ENCODE measurements at places on chromosomes 1 and 21.

- peak; percentile 92 for DNase-seq
Observed at GRCh38 chr1:86756062-86756406, 51.7 kb downstream of the SH3GLB1 start.

- DNase-seq: no peak
Observed at GRCh38 chr21:45611939-45612664, 31.4 kb upstream of the PCBP3 start.

GRCh38 chr1:119773711-119774241 lies 5.1 kb upstream of the HMGCS2 start:
- DNase-seq: peak; percentile 90

DNA sequence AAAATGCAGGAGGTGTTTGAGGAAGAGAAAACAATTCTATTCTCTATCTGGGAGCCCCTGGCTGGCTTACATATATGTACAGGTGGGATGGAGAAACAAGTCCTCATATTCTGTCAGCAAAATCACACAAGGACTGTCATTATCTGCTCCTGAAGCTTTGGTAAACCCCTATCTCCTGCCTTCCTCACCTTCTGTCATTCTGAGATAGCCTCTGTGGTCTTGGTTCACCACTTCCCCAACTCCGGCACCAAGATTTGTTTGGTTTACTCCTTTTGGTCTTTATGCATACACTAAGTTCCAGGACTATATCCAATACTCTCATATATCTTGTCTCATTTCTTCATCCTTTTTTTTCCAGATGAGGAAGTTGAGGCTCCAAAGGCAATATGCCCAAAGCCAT lies 551.1 kb downstream of the PLPP3 start:
- DNase-seq: no peak

GRCh38 chr1:158104891-158105290 lies 75.8 kb upstream of the CD1D start:
- no peak for DNase-seq

DNA sequence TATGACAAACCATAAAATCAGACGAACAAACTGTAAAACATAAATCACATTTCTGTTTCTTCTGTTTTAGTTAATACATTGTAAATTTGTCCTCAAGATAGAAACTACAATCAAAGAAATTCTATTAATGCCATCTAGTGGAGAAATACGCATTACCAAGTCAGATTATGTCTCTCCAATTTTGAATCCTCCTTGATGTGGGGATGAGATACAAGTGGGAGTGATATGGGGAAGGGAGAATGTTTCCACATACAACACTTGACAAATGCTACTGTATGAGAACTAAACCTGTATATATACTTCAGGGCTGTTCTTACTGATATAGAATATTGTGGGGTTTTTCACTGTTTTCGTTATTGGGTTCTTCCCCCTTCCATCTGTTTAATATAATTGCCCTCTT lies 2.6 kb downstream of the HFM1 start:
- peak; percentile 62 for DNase-seq

GRCh38 chr1:67795179-67795912 lies 37.9 kb downstream of the GNG12 start:
- no peak for DNase-seq

- no peak for DNase-seq
Observed at GRCh38 chr1:193549081-193549480, 362.7 kb upstream of the B3GALT2 start.

DNA sequence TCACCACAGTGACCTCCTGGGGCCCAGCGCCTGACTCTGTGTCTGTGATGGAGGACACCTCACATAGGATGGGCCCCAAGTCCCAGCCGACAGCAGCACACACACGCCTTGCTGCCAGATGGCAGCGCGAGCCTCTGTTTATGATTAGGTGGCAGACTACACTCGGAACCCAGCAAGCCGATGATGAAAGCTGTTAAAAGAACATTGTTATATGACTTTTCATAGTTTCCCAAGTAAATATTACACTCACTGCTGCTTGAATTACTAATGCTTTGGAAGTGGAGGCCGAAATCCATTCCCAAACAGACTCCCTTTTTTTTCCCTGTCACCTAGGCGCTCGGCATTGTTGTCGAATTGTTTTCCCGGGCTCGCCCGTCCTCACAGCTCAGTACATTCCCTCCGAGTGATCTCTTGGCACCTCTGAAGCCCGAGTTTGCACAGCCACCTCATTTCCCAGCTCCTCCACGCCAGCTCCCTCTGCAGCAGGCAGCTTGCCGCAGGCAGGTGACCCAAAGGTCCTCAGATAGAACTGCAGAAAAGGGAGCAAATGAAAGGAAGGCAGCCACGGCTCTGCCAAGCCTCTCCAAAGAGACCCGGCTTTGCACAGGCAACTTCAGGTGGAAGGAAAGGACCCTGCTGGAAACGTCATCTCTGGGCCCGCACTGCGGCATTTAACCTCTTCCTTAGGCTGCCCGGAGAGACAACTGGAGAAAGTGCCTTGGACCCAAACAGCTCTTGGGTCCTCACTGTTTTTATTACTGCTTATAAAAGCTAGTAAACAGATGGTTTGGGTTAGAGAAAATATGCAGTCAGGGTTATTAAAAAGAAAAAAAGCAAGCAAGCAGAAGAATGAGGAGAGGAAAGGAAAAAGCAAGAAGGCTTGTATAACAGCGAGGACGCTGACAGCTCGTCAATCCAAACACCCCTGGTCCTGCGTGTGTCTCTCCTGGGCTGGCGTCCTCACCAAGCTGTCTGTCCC lies 72.2 kb upstream of the SLC25A33 start:
- DNase-seq: no peak

GRCh38 chr21:41815652-41816582 lies 49.1 kb upstream of the RIPK4 start:
- no peak for DNase-seq

GRCh38 chr1:16178596-16179497 lies 23.0 kb upstream of the EPHA2 start:
- no peak for DNase-seq

GRCh38 chr1:56418151-56418631 lies 161.2 kb downstream of the PLPP3 start:
- DNase-seq: no peak

- no peak for DNase-seq
Observed at GRCh38 chr1:34280509-34280908, 103.8 kb downstream of the C1orf94 start.

- DNase-seq: no peak
Observed at GRCh38 chr1:235802573-235803346, 63.9 kb downstream of the LYST start.

DNA sequence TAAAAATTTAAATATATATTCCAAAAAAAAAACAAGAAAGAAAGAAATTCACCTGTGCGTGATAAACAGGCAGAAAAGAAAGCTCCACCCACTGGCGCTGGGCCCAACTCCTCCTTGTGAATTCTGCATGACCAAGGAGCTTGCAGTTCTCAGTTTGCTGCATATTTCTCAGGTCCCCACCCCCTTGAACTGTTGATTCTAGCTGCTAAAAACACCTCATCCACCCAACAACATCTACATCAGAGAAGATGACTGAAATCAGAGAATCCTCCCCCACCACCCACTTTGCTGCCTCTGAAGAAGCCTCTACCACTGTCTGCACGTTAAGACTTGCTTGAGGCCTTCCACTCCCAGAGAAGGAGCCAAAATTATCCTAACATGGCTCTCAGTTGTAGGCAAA lies 104.8 kb downstream of the RGS2 start:
- no peak for DNase-seq

GRCh38 chr1:155296661-155297060 lies 4.6 kb downstream of the PKLR start:
- no peak for DNase-seq

- no peak for DNase-seq
Observed at GRCh38 chr1:155177192-155177917, 3.7 kb downstream of the TRIM46 start.

GRCh38 chr1:239539812-239540211 lies 153.4 kb downstream of the CHRM3 start:
- no peak for DNase-seq

DNA sequence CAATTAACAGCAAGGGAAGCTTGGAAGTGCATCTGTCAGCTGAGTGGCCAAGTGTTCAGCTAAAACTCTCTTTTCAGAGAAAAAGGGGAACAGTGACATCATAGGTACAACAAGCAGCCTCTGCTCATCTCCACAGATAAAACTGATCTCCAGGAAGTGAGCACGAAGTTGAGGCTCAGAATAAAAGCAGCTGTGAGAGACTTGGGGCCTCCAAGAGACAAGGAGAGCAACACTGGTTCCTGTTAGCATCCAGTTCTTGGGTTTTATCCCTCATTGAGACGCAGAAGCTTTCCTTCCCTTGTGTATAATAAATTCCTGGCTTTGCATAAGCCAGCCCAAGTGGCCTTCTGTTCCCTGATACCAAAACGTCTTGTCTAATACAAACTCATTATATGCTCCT lies 20.0 kb upstream of the CNN3 start:
- DNase-seq: no peak

DNA sequence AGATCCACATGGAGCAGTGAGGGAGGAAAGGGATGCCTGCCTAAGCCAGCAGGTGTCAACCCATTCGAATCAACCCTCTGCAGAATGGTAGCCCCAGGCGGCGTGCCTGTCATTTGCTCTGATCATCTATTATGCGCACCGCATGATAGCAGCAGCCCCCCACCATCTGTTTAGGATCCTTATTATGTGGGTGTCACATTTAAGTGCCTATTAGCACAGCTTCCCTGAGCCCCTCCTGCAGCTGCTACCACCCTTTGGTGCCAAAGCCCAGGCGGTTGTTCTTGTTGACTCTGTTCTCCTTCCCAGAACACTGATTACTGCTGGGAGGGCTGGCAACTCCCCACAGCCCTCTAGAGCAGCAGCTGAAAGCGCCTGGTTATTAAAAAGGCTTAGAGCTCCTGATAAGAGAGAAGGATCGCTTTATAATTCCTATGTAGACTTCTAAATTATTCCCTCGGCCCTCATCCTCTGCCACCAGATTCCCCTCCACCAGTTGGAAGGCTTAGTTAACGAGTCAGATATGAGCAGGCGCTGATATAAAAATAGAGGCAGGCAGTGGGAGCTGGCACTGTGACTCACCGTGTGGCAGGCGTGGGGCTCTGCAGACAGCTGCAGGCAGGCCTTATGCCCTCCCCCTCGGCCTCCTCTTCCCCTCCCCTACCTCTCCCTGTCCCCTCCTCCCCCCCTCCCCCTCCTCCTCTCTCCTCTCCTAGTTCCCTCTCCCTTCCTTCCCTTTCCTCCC lies 23.0 kb downstream of the ACTA1 start:
- peak; percentile 80 for DNase-seq

GRCh38 chr1:235423214-235423652 lies 56.0 kb downstream of the TBCE start:
- DNase-seq: no peak

DNA sequence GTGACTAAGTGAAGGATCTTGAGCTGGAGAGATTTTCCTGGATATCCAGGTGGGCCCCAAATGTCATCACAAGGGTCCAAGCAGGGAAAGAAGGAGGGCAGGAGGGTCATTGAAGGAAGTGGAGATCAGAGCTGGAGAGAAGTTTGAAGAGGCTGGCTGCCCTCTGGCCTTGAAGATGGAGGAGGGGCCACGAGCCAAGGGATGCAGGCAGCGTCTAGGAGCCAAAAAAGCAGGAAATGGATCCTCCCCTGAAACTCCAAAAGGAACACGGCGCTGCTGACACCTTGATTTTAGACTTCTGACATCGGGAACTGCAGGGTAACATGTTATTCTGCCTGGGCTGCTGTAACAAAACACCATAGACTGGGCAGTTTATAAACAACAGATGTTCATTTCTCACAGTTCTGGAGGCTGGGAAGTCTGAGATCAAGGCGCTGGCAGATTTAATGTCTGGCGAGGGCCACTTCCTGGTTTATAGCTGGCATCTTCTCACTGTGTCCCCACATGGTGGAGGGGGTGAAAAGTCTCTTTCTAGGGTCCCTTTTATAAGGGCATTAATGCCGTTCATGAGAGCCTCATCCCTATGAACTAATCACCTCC lies 28.8 kb upstream of the ZBTB21 start:
- DNase-seq: no peak

DNA sequence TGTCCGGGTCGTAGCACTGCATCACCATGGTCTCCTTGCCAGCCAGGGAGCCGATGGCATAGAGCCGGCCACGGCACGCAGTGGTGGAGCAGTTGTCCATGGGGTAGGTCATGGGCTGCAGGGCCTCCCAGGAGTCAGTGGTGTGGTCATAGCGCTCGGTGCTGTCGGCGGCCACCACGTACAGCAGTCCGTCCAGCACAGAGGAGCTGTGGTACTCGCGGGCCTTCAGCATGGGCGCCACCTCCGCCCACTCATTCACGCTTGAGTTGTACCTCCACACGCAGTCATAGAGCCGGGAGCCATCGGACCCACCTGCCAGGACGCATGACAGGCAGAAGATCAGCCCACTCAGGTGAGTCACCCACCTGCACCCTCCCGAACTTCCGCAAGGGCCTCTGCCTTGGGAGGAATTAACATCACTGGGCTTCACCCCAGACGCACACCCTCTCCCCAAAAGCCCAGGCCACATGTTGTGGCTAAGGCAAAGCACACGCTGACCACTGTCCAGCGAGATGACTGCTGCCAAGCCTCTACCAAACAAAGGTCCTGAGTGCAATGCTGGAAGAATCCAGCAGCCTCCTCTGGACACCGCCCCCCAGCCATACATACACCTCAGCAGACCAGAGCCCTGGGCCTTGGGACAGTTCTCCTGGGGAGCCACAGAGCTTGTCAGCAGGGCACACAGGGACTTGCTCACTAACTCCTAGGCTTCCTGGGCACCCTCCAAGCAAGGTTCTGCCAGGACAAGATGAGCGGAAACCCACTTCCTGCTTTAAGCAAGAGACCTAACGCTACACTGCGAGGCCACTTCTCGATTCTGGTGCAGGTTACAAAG lies 3.3 kb downstream of the KLHL21 start:
- no peak for DNase-seq

GRCh38 chr1:53986458-53986857 lies 31.5 kb downstream of the LDLRAD1 start:
- DNase-seq: no peak

DNA sequence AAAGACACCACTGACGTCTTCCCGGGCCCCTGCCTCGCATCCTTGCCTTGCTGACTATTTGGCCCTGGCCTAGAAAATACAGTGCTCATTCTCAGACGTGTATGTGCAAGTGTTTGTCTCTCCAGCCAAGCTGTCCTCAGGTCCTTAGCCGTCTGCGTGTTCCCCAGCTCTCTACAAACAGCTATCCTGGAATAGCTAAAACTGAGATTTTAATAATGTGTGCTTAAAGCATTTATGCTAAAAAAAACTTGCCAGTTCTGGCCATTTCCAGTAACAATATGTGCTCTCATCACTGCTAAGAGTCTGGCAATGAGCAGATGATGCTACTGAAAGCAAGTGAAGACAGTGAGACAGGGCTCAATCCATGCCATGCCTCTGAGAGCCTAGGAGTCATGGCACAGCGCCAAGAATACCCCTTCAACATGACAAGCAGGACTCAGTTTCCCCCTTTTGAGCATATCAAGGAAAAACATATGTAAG lies 55.7 kb downstream of the IRF2BP2 start:
- no peak for DNase-seq

DNA sequence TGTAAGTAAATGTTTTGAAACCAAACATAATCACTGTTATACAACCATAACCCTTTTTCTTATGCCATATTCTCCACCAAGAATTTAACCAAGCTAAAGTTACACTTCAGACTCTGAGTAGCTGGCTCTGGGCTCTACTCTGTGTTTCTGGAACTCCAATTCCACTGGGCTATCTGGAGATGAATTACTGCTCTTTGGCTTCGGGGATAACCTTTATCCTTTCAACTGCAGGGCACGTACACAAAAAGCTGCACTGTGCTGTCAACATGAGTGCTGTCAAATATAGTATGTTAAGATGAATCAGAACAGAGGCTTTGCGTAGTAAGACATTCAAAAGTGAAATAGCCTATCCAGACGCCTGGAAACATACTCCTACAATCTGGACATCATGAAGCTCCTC lies 500.6 kb downstream of the LTN1 start:
- DNase-seq: no peak

GRCh38 chr1:65264197-65264929 lies 45.0 kb upstream of the DNAJC6 start:
- DNase-seq: peak; percentile 86
